ENCODE measurements at places on chromosomes 7 and 10.
A peak's percentile ranks its signal among the peaks of the same experiment; 100 is the strongest.

- DNase-seq = no peak
Measured at GRCh38 chr10:53702489-53702888, 929.9 kb upstream of the MBL2 start.

GRCh38 chr10:79102498-79102874 lies 33.7 kb downstream of the ZMIZ1 start:
- no peak for DNase-seq

GRCh38 chr7:151623766-151624165 lies 104.1 kb upstream of the RHEB start:
- DNase-seq = peak; percentile 82

DNA sequence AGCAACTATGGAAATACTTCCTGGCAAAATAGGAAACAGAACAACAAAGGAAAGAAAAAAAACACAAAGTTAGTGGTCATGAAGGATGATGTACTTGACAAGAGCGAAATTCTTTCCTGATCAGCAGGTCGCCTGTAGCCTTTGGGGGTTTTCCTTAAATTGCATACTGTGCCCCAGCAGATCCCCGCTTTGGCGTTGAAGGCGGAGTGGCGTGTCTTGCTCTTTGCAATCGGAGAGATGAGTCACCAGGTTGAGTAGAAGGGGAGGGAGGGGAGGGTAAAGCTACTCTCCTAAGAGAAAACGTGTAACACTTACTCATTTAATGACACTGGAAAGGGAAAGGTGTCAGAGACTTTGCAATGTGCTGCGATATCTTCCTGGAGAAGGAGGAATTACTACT lies 587.2 kb downstream of the SORCS1 start:
- no peak for DNase-seq

GRCh38 chr10:100340948-100341847 lies 5.8 kb upstream of the SCD start:
- DNase-seq = no peak

DNA sequence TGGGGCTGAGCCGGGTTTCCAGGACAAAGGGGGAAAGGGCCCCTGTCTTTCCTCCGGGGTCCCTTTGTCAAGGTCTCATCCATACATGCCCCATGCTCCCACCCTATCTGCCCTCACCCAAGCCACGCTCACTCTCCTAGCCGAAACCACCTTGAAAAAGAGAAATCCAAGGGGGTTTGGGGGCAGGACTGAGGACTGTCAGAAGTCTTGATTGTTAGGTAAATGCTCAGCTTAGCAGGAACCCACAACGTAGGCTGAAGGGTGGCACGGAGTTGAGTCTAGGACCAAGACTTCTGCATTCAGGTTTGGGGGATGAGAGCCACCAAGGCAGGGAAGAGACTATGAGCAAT lies 719 bp upstream of the PGAM2 start:
- no peak for DNase-seq

GRCh38 chr10:128825626-128826025 lies 641.4 kb upstream of the MGMT start:
- DNase-seq = no peak

All from glomerular endothelial cell (primary cell).